GM12878 (cell line): ENCODE measurements at places on chromosomes 11 and 22. TPM values are rescaled to one million over a fixed set of nuclear protein-coding genes. Genes with fewer than 3 reads are reported as not detected.

GRCh38 chr11:83557653-83558052, 271.5 kb upstream of the CCDC90B start:
- no peak for DNase-seq

DNA sequence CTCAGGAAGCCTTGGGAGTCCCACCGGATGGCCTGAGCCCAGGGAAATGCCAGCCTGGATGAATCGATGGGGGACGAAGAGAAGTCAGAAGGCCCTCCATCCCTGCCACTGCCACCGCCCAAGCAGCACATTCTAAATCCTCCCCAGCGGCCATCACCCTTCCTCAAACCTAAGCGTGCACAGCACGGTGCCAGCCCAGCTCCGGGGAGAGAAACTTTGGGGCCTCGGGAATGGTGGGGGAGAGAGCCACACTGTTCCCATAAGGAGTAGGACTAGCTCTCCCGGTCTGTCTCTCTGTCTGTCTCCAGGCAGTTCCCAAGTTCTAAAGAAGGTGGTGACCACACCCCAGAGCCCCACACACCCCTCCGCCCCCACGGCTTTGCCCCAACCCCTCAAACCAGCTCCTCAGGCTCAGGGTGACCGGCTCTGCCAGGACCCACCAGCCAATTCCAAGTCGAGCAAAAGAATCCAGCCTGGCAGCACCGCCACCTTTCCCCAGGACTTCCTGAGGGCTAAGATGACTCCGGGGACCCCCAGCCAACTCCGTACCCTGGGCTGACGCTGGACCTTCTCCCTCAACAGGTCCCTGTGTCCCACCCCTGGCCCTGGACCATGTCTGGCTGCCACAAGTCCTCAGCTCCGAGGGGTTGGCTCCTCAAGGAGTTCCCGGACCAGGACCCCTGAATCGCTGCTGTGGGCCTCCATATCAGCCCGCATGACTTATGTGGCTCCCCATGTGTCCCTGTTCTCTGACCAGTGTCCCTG, 2.7 kb downstream of the AHNAK start:
- DNase-seq = no peak

- no peak for DNase-seq
These were observed 533.1 kb downstream of the ETS1 start for GRCh38 chr11:128053981-128054931.

- no peak for DNase-seq
These were observed 12.9 kb downstream of the SERPINH1 start for GRCh38 chr11:75574698-75575602.

GRCh38 chr11:41660585-41660984, 201.1 kb upstream of the LRRC4C start:
- DNase-seq = no peak

GRCh38 chr22:46036558-46037408, 59.8 kb upstream of the WNT7B start:
- DNase-seq = no peak

- no peak for DNase-seq
These were observed 121.2 kb downstream of the SIK3 start for GRCh38 chr11:116976941-116977570.

GRCh38 chr11:104432981-104433380, 269.0 kb upstream of the PDGFD start:
- no peak for DNase-seq

DNA sequence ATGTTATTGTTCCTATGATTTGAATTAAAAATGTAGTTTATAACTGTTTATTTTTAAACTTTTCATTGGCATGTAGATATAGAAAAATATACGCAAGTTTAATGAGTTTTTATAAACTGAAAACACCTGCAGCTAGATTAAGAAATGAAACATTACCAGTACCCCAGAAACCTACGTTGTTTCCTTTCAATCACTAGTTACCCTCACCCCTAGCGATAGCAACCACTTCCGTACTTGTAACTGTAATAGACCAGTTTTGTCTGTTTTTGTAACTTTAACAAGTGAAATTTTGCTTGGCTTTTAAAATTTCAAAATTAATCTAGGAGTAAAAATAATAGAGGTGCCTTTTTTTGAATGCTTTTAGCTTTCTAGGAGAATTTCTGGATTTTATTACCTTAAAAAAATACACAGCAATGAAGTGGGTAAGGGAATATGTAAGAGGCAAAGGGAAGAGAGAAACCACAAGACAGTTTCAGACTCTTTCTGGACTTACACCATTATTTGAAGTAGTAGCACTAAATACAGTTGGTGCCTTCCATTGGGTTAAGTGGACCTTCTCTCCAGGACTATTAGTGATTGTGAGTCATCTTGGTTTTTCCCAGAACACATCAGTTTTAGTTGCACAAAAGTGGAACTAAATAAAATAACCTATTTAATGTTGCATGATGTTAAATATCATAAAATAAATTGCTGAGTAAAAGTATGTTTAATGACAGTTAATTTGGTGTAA, 18.7 kb upstream of the NAT10 start:
- no peak for DNase-seq

The MRGPRX3 gene
- total RNA-seq = not detected in 2 replicates
